ENCODE measurements at places on chromosomes 5 and 9.

GRCh38 chr9:128033609-128034008, 33.5 kb downstream of the NAIF1 start:
- DNase-seq: no peak

DNA sequence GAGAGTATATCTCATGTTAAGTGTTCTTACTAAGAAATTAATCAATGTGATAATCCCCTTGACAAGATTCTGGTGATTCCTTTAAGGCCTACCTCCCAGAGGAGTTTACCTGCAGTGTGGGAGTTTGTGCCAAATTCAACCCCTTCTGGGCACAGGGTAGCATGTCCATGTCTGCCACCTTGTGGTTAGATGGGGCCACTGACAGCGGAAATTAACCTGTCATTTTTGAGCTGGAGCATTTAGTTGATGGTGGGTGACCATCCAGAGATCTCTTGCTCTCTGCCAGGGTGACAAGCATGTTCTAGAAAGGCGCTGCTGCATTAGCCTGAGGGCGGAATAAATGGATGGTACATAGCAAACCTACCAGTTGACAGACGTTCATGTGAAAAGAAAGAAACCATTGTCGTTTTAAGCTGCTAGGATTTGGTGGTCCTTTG, 132.2 kb downstream of the FBXO4 start:
- DNase-seq: peak; percentile 30

DNA sequence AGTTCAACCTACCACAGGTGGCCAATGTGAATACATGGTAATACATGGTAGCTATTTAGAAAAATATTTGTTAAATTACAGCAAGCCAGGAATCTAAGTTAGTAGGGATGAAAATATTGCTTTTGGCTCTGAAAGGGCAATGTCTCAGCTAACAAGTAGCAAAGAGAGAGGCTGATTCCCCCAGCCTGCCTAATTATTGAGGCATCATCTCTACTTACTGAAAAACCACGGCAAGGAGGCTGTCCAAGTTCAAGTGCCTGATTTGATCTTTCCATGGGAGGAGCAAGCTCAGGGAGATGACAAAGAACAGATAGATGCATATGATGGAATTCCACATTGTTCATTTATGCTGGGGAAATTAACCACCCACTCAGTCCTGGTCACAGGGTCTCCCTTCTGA, 28.7 kb upstream of the UBTD2 start:
- DNase-seq: no peak

- DNase-seq: no peak
Measured at GRCh38 chr5:153774686-153775085, 264.0 kb downstream of the FAM114A2 start.

DNA sequence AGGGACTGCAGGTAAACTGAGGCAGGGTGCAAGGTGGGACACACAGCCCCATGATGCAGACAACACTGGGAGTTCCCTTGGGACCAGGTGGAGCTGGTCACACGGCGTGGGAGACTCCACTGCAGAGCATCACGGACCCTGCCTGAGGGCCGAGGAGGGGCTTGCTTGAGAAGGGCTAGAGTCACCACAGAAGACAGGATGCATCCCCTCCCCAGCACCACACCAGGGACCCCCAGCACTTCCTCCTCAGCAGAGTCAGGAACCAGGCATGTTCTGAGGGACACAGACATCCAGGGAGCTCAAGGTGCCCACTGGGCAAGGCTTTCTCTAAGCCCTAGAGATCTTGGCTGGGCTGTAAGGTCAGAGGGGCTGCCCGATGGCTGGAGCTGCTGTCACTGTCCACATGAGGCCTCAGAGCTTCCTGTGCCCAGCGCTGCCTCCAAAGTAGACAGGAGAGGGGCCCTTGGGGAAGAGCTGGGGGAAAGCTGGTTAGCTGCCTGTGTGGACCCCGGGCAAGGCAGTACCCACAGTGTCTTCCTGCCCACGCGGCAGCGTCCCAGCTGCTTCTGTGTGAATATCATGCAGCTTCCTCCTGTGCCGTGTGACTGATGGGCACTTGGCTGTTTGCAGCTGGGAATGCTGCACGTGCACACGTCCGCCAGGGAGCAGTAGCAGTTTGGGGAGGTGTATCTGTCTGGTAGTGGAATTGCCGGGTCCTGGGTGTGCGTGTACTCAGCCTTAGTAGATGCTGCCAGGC, 176.6 kb downstream of the CACNA1B start:
- DNase-seq: no peak

DNA sequence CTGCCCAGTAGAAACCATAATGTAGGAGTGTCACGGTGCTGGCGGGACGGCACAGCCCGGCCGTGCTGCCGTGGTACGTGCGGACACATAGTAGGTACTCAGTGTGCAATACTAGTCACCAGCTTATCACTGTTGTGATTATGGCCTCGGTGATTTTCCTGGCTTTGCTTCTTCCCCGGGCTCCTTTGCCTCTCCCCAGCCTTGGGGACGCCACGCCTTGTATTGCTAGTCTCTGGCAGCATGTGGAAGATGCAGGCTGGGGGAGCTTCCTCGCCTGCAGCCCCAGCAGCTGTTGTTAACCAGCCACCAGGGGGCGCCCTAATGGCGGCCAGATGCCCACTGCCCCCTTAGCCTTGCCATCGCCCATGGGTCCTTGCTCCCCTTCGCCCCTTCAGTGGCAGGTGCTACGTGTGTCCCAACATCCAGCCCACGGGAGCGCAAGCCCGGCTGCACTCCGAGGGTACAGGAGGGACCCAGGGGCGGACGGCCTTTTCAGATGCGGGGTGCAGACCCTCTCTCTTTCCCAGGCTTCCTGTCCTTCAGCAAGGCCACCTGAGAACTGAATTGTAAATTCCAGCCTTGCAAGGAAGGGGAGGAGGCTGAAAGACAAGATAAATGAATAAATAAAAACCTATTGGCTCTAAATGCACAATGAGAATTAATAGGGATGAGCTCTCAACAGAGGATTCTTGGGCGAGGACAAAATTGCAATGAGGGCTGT, 8.0 kb downstream of the NTNG2 start:
- peak; percentile 34 for DNase-seq

GRCh38 chr5:33441241-33442177, 744 bp downstream of the TARS1 start:
- DNase-seq: peak; percentile 10

- no peak for DNase-seq
Measured at GRCh38 chr9:117644932-117645636, 59.1 kb upstream of the TLR4 start.

DNA sequence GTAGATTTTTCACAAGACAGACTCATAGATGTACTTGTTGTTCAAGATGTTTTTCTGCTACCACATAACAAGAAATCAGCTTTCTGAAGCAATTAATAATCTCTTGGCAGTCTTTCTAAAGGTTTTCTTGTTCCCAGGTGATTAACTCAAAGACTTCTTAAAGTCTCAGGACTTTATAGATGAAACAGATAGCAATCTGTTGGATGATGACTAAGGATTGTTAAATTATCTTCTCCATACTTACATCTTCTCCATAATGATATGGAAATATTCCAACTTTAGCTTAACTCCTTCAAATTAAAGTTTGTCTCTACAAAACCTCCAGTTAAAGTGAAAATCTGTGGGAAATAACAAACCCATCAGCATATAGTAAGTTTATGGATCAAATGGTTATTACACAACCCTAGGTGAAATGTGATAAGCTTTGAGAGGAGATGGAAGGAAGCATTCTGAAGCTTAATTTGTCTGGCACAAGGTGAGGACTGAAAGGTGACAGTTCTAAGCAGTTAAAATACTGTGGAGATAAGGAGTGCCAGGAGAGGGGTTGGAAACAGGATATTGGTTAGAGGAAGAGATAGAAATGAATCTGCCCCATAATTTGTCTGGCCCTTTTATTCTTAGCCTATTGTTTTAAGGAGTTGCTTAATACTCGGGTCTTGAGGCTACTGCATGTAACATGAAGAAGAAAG, 326.7 kb downstream of the ADGRV1 start:
- no peak for DNase-seq

DNA sequence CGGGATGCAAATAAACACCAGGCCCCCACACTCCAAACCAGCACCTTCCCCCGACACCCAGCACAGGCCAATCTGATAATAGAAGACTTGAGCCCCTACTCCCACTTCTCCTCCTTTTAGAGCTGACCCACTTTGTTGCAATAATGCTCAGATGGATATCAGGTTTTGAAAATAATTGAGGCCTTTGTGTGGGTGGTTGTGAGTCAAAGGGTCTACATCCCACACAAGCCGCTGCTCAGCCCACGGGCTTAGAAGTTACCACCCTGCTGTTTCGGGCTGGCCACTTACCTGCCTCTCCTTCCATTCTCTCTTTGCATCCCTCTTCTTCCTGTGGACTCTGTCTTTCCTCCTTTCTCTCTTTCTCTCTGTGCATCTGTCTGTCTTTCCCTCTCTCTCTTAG, 36.2 kb upstream of the FOXI1 start:
- DNase-seq: no peak

GRCh38 chr5:126253406-126253805, 169.8 kb upstream of the GRAMD2B start:
- DNase-seq: no peak
